ENCODE measurements at places on chromosomes 7 and 10.

DNA sequence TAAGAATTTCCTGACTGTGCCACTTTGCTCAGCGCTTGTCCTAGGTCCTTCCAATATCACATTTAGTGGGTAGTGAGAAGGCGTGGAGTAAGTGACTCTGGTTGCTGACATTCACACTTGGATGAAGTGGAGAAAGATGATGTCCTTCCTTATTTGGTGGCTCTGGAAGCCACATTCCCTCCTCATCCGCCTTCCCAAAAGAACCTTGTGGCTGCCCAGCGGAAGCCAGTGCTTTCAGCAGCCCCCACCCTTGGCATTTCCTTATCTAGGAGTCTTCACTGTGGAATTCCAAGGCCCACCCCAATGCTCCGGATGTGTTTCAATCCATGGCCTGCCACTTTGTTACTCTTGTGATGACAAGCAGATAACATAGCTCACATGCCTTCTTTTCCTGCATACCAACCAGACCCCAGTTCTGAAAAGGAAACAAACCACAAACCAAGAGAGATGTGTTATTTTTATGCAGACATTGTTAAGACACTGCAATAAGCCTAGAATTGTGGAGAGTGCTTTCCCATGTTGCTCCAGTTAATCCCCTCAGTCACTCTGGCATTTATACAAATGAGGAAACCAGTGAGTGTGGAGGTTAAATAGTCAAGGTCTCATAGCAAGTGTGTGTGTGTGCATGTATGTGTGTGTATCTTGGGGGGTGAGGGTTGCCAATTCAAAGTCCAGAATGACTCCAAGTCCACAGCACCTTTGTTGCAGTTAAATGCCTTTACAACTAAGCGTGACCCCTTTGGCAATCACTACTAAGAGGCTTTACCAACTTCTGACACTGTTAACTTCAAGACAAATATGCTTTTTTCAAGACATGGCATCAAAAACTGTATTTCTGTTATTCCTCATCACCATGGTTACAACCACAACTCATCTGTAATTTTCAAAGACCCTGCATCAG is 10.3 kb upstream of the ANKRD1 start:
- DNase-seq: no peak

DNA sequence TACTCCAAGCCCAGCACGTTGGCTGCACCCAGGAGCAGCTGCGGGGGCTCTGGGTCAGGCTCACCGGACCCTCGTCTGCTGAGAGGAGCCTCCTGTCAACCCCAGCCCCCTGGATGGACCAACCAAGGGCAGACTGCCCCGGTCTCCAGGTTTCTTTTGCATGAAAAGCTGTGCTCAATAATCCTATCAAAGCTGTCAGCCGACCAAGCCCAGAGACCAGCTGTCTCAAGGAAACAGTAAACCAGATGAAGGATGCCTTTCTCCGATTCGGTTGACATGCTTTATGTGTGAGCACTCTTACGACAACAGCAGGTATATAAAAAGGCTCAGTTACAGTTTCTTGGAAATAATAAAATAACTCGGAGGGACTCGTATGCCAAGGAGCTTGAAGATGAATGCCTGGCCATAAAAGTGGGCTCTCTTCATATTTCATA is 71.6 kb upstream of the BAIAP2L1 start:
- no peak for DNase-seq

DNA sequence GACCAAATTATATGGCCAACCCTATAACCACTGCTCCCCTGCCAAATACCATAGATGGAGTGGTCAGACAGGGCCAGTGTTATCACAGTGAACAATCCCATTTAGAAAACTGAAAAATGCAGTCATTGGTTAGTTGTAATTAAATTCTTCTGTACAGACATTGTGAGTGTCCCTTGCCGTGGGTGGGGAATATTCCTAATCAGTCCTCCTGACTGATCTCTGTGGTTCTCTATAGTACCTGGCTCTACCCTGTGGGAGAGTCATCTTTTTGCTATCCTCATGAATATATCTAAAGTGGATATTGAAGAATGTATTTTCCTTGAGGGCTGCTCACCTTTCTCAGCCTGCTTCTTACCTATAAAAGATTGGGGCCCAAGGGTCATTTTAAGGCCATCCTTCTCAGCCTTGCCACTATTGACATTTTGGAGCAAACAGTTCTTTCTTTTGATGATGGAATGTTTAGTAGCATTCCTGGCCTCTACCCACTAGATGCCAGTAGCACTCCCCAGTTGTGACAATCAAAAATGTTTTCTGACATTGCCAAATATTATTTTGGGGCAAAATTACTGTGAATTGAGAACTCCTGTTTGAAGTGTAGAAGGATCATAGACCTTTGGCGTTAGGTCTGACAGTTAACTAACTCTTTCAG is 110.2 kb downstream of the MAPK8 start:
- DNase-seq: no peak

DNA sequence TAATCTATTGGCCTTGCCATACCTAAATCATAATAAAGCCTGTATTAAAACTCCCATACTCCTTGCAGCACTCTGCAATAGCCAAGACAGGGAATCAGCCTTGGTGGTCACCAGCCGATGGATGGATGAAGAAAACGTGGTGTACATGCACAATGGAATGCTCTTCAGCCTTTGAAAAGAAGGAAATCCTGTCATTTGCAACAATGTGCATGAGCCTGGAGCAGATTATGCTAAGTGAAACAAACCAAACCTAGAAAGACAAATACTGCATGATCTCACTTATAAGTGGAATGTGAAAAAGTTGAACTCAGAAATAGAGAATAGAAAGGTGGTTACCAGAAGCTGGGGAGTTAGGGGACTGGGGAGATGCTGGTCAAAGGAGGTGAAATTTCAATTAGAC is 218.5 kb downstream of the GRID1 start:
- no peak for DNase-seq

DNA sequence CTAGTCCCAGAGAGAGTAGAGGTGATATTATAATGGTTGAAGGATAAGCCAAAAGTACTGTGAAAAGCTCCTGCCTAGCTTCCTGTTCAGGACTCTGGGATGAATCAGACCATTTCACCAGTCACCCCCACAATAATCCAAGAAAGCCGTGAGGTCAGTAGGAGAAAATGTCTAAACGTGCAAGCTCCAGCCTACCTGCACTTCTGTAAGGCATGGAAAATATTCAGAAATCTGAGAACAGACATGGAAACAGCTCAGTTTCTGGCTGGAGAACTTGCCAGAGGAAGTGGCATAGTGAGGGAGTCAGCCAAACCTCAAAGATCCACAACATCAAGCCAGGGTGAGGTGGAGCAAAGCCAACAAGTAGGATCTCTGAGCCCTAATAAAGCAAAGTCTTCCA is 58.2 kb downstream of the ELAPOR2 start:
- DNase-seq: no peak

- DNase-seq: no peak
Observed at GRCh38 chr7:141872931-141873330, 31.6 kb upstream of the PRSS37 start.

DNA sequence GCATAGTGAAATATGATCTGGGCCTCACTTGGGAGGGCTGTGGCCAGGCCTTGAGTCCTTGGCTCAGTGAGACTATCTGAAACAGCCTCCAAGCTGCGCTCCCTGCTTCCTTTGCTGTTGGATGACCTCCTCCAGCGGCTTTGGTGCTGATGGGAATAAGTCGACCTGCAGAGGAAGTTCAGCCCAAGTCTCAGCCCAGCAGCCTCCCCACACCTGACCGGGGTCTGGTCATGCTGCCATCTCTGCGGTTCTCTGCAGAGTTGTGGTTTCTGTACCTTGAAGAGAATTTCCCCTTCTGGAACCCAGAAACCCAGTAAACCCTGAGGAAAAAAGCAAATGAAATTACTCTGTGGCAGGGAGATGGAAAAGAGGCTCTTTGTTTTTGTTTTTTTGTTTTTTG is 4.6 kb upstream of the RBAK start:
- no peak for DNase-seq

- no peak for DNase-seq
Observed at GRCh38 chr7:143510854-143511592, 33.4 kb downstream of the TAS2R41 start.

GRCh38 chr10:70055550-70055949 is 2.9 kb downstream of the MACROH2A2 start:
- DNase-seq: no peak

DNA sequence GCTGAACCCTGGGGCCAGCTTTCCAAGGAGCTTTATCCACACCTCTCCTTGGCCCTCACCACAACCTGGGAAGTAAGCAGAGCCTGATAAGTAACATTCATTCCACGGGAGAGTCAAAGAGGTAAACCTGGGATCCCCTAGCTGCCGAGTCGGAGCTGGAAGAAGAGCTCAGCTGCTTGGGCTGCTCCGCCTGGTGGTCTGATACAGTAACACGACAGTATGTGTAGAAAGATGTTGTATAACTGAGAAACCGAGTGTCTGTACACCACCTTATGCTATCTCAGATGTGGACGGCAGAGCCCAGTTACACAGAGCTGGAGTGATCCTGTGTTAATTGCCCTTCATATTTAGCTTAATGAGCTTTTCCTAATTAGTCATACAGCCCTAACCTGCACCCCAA is 151.3 kb upstream of the KMT2E start:
- DNase-seq: no peak

GRCh38 chr10:83541046-83541445 is 598.3 kb upstream of the GHITM start:
- DNase-seq: no peak

GRCh38 chr7:131943211-131943610 is 386.8 kb upstream of the PODXL start:
- DNase-seq: no peak

- DNase-seq: no peak
Observed at GRCh38 chr7:66741710-66742049, 1.1 kb downstream of the RABGEF1 start.

DNA sequence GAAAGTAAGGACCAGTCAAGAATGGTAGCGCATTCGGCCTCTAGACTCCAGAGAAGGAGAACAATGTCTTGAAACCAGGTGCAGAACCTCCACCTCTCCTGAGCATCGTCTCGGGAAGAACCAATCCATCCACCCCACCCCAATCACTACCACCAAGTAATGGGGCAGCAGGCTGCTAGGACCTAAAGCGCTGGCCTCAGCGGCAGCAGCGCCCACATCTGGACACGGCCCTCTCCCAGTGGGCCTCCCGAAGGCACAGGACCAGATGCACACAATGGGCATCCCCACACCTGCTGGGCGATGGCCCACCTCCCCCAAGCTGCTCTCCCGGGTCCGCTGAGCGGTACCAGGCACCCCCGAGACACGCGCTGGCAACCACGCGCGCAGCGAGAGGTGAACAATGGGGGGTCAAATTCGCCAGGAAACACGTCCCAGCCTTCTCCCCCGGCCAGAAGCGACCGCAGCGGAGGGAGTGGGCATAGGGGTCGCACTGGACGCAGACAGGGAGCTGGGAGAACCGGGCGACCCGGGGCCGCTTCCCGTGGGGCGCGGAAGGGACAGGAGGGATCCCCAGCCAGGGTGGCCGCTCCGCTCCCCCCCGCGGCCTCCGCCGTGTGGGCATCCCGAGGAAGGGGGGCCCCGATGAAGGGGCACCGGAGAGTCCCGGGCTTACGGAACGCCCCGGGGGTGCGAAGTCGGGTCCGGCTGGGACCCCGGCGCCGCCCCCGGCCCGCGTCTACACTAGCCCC is 506 bp downstream of the CTTNBP2 start:
- no peak for DNase-seq

- DNase-seq: no peak
Observed at GRCh38 chr7:48426966-48427555, 255.8 kb downstream of the ABCA13 start.

DNA sequence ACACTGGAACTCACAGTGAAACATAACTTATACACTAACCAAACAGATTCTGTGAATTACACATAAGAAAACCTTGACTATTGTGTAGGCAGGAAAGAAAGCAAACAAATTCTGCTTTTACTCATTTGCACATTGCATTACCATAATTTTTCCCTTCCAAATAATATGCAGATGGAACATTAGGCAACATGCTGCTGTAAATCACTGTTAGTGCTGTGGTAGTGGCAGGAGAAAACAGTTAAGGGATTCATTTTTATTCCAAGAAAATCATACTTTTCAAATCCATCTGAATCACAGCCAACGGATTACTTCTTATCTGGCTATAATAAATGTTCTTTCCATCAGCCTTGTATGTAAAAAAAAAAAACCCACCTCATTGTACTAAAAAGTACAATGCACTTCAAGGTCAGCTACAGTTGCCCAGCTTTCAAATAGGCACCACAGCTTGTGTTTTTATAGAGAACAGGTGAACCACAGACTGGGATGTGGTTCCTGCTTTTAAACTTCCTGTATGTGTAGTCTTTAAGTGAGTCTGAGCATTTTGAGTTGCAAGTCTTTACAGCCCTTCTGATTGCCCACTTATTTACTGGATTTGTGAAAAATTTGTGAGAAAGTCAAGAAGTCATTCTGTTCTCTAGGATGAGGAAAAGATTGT is 590.0 kb upstream of the SEMA3D start:
- DNase-seq: no peak

GRCh38 chr7:2527505-2528467 is 8.2 kb downstream of the LFNG start:
- DNase-seq: no peak

DNA sequence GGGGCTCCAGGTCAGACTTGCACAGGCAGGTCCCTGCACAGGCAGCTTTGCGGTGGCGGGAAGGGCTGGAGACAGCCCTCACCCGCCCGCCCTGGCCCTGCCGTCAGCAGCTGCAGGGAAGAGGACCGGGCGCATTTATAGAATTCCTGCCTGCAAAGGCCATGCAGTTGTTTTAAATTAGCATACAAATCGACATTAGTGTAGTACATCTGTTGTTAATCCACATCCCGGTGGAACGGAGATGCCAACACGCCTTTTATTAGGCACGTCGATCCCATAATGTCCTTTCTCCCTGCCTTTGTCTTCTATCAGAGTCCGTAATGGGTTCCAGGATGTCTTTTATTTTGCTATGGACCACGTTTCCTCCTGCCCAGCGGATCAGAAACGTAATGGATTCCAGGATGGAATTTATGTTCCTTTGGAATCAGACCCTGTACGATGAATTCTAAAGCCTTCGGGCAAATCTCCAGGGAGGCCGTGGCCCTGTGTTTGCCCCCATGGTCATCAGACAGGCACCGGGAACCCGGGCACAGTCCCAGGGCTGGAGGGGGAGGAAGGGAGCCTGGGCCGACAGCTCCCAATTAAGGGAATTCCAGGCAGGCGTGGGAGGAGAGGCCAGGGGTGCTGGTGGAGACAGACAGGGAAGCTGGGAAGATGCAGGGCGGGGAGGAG is 123.9 kb downstream of the COL26A1 start:
- no peak for DNase-seq

DNA sequence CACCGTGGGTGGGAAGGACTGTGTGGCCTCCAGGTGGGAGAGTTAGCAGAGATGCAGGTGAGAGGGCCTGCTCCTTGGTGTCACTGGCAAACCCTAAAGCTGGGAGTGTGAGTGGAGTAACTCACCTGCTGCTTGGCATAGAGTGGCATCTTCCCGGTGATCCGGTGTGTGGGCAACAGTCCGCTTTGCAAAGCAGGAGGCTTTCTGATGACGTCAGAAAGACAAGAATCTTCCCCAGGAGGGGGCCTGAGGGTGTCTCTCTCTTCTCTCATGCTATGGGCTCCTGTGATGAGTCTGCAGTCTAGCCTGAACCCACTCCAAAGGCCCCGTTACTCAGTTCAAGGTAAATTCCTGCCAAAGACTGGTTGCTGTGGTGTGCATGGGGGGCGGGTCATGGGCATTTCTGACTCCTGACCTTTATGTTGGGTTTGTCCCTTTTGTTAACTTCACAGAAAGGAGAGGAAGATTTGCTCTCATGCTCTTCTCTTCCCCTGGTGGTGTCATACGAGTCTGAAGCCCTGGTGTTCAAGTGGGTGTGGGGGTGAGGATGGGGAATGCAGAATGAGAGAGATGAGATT is 187.9 kb downstream of the GATA3 start:
- DNase-seq: no peak

GRCh38 chr7:127905491-127906330 is 125.5 kb downstream of the LRRC4 start:
- no peak for DNase-seq

- DNase-seq: no peak
Observed at GRCh38 chr7:137753948-137754851, 92.6 kb downstream of the DGKI start.

Data from stimulated activated CD8-positive, alpha-beta memory T cell treated with anti-CD3 and anti-CD28 coated beads, Interleukin-15, amount 100 ng/mL, for 24 hours (primary cell).